ENCODE measurements at places on chromosomes 3 and 15.
A peak's percentile ranks its signal among the peaks of the same experiment; 100 is the strongest.

GRCh38 chr15:41809121-41809520 is 18.8 kb upstream of the JMJD7 start:
- no peak for DNase-seq

DNA sequence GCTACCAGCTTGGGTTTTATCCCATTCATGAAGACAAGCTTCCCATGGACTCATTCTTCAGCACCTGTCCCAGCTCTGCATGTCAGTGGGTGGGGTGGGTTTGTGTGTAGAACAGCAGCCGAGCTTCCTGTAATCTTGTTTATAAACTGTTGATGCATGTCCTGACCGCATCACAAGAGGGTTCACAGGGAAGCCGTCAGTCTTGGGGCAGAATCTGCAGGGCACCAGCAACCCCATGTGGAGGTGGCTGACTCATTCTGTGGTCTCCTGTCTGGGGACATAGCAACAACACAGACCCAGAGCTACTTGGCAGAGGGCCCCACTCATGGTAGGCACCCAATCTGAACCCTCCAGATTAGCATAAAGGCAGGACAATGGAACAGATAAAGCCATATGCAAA is 35.6 kb downstream of the DAPK2 start:
- DNase-seq: peak; percentile 82

- DNase-seq: no peak
Measured at GRCh38 chr3:82311901-82312300, 550.5 kb upstream of the GBE1 start.

DNA sequence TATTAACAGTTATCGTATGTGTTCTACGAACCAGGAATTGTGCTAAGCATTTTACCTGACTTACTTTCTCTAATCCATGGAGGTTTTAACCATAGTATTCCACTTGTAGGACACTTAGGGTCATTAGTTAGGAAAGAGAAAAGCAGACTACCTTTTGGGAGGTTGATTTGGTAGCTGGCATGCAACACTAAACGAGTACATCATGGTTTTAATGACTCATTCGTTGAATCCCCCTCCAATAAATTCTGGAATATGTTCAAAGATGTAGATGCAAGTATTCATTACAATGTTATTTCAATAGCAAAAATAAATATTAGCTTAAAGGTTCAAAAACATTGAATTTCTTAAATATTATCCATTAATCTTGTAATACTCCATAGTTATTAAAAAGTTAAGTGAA is 162.5 kb downstream of the FMN1 start:
- DNase-seq: no peak

GRCh38 chr3:104180906-104181305 is 1185.8 kb upstream of the ALCAM start:
- no peak for DNase-seq

- no peak for DNase-seq
Measured at GRCh38 chr3:59644479-59645402, 594.9 kb upstream of the CFAP20DC start.

DNA sequence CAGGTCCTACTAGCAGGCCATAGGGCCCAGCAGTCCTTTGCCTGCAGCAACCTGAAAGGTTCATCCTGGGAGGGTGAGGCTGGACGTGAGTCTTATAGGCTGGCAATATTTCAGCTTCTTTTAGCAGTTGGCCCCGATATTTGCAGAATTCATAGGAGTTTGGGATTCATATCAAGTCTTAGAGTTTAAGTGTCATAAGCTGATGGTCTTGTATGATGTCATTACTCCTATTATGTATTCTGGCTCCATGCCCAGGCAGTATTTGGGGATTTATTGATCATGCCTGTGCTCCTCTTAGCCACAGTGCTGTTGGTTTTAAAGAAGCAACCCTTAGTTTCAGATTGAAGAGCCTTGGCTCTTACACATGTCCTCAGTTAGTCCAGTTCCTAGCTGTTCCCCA is 41.3 kb upstream of the POLR2M start:
- DNase-seq: no peak

- no peak for DNase-seq
Measured at GRCh38 chr3:61858054-61858453, 296.7 kb downstream of the PTPRG start.

DNA sequence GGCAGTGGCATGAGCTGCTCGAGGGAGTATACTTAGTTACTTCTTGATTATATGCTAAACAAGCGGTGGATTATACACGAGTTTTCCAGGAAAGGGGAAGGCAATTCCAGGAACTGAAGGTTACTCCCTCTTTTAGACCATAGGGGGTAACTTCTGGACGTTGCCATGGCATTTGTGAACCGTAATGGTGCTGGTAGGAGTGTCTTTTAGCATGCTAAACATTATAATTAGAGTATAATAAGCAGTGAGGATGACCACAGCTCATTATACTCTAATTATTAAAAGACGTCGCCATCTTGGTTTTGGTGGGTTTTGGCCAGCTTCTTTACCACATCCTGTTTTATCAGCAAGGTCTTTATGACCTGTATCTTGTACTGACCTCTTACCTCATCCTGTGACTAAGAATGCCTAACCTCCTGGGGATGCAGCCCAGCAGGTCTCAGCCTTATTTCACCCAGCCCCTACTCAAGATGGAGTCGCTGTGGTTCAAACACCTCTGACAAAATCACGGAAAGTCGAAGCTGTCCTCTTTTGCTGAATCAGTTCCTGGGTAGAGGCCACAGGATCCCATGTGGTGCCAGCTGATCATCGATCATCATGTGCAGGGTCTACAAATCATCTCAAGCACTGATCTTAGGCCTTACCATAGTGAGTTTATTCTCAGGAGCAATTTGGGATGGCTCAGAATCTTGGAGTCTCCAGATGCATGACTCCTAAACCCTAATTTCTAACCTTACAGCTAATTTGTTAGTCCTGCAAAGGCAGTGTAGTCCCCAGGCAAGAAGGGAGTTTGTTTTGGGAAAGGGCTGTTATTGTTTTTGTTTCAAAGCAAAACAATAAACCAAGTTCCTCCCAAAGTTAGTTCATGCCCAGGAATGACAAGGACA is 149.1 kb downstream of the TJP1 start:
- DNase-seq: no peak

All from ureter (tissue), 1 donor.